ENCODE measurements at places on chromosomes 13 and 19.
A peak's percentile ranks its signal among the peaks of the same experiment; 100 is the strongest.

- no peak for DNase-seq
Measured at GRCh38 chr13:40770609-40770933, 419 bp downstream of the MRPS31 start.

DNA sequence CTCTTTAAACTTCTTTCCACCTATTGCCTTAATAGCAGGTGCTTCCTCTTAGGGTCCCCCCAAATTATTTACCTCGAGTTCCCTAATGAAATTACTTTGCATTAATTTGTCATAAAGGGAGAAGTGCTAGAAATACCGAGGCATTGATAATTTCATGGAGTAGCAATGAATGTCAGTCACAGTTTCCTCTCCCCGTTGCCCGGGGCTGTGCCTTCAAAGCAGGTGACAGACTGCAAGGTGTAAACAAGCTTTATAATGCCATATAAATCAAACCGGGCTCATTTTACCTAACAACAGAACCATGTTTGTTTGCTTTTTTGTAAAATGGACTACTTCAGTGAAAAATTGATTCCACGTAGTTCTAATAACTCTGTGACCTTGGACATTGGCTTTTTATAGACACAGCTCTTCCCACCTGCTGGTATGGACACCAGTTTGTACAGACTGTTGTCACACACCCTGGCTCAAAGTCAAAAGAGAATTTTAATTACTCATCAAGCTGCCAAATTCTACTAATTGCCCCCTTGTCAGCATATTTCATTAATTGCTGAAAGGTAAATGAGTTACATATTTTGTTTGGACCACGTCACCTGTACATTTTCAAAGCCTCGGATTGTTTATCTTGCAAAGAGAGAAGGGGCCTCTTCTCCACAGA, 171.1 kb downstream of the STK24 start:
- no peak for DNase-seq

GRCh38 chr19:18701250-18701608, 17.7 kb downstream of the CRTC1 start:
- DNase-seq = no peak

GRCh38 chr13:28718543-28719226, at the start of gene SLC46A3:
Gene SLC46A3 (minus strand): TSS chr13:28718970. CDS start chr13:28717998, 972 bp downstream.
- peak; percentile 97 for DNase-seq

GRCh38 chr19:2415281-2415972, 12.0 kb downstream of the TIMM13 start:
- no peak for DNase-seq

DNA sequence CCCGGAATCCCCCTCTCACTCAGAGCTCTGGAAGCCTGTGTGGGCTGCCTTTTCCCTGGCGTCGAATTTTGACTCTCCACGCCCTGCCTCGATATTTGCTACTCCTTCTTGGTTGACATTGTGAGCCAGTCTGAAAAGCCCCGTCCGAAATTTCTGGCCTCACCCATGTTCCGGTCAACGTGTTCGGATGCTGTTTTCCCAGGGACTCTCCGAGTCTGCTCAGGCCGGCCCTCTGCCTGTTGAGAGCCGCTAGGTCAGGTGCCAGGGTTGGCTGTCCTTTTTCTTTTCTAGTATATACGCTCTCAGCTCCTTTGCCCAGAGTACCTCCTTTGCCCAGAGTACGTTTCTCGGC, 6.8 kb upstream of the DGKH start:
- no peak for DNase-seq

All from activated CD4-positive, alpha-beta T cell treated with anti-CD3 and anti-CD28 coated beads, Interleukin-2, amount 50 U/mL, for 4 hours (primary cell).